MCF 10A (cell line): ENCODE measurements at places on chromosomes 2 and 18. TPM values are rescaled to one million over a fixed set of nuclear protein-coding genes. Genes with fewer than 3 reads are reported as not detected.
A peak's percentile ranks its signal among the peaks of the same experiment; 100 is the strongest.

CCDC74B gene
- total RNA-seq: 0.61 TPM in 1 of 2 replicates, not detected in the other

VWC2L gene
- not detected in 2 replicates for total RNA-seq

GNAL gene
- total RNA-seq: 1.6 and 2.3 TPM in 2 replicates

RAX gene
- not detected in 2 replicates for total RNA-seq

CDKL4 gene
- 1.1 TPM in 1 of 2 replicates, not detected in the other for total RNA-seq

SOX11 gene
- not detected in 2 replicates for total RNA-seq

CMPK2 gene
- 0.40 TPM in 1 of 2 replicates, not detected in the other for total RNA-seq

VIL1 gene
- total RNA-seq: not detected in 2 replicates

C1QL2 gene
- not detected in 2 replicates for total RNA-seq

MYOM1 gene
- 0.21 and 0.88 TPM in 2 replicates for total RNA-seq

C2orf15 gene
- 0.74 and 0.93 TPM in 2 replicates for total RNA-seq

NR4A2 gene
- 1.4 and 2.6 TPM in 2 replicates for total RNA-seq

SP5 gene
- total RNA-seq: not detected in 2 replicates

DSC3 gene
- total RNA-seq: 56.2 and 60.8 TPM in 2 replicates

DNA sequence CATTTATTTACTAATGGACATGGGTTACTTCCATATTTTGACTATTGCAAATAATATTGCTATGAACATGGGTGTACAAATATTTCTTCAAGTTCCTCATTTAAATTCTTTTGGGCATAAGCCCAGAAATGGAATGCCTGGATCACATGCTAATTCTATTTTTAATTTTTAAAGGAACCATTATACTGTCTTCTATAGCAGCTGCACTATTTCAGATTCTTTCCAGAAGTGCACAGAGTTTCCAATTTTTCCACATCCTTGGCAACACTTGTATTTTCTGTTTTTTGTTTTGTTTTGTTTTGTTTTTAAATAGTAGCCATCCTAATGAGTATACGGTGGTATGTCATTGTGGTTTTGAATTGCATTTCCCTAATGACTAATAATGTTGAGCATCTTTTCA is 8.5 kb upstream of the RALBP1 start:
- no peak for DNase-seq

GRCh38 chr2:41283079-41283775 is 764.6 kb upstream of the PKDCC start:
- DNase-seq: peak; percentile 6

DNA sequence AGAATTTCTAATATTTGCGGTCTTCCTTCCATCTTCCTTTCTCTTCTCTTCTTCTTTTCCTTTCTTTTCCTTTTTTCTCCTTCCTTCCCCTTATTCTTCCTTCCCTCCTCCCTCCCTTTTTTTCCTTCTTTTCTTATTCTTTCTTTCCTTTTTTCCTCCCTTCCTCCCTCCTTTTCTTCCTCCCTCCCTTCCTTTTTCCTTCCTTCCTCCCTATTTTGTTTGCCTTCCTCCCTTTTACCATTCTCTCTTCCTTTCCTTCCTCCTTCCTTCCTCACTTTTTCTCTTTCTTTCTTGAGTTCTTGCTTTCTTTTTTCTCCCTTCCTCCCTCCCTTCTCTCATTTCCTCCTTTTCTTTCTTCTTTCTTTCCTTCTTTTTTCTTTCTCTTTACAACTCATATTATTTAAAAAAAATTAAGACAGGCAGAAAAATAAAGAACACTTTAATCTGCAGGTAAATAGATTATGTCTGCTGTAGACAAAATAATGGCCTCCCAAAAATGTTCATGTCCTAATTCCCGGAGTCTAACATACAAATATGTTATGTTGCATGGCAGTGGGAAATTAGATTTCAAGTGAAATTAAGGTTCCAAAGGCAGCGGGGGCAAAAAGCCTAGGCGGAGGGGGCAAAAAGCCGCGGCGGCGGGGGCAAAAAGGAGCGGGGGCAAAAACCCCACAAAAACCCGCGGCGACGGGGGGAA is 152.4 kb downstream of the ANKRD30BL start:
- no peak for DNase-seq

DNA sequence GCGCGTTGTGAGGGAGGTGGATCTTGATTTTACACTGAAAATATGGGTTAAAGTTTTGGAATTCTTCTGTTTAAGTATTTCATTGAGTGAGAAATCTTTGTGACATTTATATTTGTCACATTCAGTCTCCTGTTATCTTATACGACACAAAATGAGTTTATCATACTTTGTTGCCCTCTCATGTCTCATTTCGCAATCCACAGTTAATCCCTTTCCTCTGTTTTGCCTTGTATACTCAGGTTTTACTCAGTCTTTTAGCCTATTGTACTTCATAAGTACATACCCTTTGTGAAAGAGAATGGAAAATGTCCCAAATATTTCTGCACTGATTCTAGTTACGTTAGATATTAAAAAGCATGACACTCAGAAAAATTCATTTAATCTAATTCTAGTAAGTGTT is 142.7 kb downstream of the ATP9B start:
- DNase-seq: peak; percentile 5

DNA sequence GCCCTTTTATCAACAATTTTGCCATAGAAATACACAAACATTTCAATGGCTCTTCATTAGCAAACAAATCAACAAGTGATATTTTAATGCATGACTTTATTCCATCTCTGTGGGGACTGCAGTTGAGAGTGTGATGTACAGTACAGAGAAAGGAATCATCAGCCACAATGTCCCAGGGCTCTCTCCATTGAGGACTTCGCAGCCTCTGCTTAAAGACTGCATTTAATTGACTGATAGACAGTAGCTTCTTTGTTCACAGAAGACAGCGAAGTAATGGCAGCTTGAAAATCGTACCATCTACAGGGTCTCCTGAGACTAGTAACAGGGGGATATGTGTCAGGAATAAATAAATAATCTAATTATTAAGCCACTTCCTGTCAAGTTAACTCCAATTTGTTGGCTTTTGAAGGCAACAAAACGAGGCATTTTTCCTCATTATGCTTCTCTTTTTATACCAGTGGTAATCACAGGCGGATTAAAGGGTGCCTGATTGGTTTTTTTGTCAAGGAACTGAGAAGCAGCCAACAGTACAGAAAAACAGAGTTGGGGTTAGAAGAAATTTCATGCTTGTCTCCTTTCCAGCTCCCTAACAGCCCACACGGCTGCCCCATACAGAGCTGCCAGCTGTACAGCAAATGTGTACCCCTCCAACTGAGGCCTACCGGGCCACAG is 164.3 kb downstream of the ZNF521 start:
- no peak for DNase-seq

GRCh38 chr2:62568074-62568473 is 62.1 kb upstream of the TMEM17 start:
- DNase-seq: no peak

DNA sequence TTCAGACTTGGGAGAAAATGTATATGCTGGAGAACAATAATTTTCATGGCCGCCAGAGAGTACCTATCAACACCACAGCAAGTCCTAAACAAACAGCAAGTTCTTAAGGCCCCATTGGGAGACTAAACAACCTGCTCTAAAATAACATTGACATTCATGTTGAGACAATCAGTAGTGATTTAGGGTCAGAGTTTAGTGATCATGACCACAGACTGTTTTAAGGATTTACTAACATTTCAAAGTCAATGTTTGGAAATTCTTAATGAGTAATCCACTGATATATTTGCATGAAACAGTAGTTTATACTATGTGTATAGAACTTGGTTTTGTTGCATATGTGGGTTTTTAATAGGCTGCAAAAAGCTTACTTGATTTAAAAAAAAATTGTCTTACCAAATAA is 34.7 kb downstream of the RASGRP3 start:
- no peak for DNase-seq

GRCh38 chr18:37712776-37713175 is 147.2 kb upstream of the CELF4 start:
- DNase-seq: peak; percentile 44

- DNase-seq: no peak
Observed at GRCh38 chr2:205261516-205262020, 420.7 kb upstream of the NRP2 start.

DNA sequence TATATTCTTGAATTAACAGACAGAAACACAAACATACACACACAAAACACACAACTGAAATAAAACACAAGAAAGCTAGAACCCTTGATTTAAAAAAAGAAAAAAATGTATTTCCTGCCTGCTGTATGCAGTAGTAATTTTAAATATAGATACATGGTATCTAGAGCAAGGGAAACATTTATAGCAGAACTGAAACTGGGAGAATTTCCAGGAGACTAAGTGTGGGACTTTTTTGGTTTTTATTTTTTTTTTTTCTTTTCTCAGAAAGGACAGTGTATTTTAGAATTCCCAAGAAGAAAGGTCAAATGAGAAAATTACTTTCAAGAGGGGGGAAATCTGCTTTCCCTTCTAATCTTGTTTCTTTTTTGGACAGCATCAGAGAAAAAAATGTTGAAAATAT is 558.9 kb upstream of the PKDCC start:
- DNase-seq: no peak

DNA sequence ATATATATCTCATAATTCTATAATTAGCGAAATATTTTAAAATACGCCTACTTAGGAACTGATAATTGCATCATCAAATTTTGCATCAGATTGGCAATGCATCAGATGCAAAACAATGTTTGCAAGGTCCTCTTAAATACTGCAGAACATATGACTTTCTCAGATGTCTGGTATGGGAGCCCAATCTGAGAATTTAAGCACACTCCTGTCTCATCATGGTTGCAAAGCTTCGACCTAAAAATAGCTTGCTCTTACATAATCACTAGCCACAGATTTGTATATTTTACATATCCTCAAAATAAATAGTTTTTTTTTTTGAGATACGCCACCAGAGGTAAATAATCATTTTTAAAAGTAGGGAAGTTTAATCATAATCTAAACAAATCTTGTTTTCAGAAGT is 123.2 kb downstream of the CABYR start:
- no peak for DNase-seq

DNA sequence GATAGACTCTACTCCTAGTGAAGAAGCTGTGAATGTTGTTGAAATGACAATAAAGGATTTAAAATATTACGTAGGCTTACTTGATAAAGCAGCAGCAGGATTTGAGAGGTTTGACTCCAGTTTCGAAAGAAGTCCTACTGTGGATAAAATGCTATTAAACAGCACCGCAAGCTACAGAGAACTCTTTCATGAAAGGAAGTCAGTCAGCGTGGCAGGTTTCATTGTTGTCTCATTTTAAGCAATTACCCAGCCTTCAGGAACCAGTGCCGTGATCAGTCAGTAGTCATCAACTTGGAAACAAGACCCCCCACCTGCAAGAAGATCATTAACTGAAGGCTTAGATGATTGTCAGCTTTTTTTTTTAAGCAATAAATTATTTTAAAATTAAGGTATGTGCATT is 14.0 kb downstream of the USP14 start:
- DNase-seq: no peak

GRCh38 chr2:62738981-62739936 is 33.7 kb downstream of the EHBP1 start:
- no peak for DNase-seq

DNA sequence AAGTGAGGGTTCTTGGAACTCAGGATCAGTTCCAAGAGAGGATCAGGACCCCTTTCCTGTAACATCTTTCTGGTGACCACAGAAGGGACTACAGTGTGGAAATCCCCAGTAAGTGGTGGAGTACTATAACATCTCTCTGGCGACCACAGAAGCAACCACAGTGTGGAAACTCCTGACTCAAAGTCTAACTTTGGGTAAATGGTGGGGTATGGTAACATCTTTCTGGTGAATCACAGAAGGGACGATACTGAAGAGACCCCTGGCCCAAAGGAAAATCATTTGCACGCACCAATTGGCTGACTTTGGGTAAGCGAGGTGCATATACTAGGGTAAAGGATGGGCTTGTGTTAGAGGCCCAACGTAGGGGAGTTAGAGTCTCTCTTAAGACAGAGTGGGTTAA is 56.3 kb upstream of the GULP1 start:
- no peak for DNase-seq

GRCh38 chr2:31238906-31239592 is 5.1 kb downstream of the EHD3 start:
- DNase-seq: no peak

DNA sequence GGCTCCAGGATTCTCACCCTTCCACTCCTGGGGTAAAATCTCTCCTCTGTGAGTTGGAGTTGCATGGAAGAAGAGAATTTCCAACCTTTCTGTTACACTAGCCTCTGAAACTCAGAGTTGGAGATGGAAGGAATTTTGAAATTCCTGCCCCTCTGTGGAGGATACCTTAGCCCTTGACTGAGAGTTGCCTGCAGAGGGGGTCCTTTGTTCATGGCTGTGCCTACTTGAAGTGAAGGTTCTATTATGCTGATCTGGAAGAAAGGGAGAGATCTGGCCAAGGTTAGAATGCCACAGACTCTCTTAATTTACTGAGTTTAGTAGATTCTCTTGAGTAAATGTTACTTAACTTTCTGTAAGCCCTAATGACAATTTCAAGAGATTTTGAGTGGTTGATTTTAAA is 626.6 kb upstream of the GYPC start:
- DNase-seq: no peak

DNA sequence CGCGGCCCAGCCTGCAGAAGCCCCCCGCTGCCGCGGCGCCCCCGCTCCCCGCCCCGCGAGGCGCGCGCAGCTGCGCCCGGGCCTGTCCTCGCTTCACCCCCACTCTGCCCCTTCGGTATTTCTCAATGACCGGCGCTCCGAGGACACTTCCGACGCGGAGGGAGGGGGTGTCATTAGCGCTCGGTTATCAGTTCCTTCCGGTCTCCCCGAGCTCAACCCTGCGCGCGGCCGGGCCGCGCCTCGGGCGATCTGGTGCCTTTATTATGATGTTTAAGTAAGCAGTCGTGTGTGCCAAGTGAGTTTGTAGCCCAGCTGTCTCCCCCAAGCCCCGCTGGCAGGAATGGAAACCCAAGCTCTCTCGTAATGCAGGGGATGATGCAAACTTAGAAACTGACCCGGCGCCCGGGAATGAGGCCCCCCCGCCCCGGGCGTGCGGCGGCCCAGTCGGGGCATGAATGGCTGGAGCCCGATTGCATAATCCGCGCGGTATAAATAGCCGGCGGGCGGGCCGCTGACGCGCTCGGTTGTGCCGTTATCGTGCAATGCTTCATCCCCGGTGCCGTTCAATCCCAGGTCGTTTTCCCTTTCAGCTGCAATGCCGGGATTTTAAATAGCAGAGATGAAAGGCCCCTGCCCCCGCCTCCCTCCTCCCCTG is 3.9 kb upstream of the SPRED2 start:
- peak; percentile 94 for DNase-seq

- DNase-seq: no peak
Observed at GRCh38 chr2:98478907-98479306, 34.2 kb downstream of the INPP4A start.

- no peak for DNase-seq
Observed at GRCh38 chr18:53755914-53756609, 468.4 kb downstream of the MBD2 start.

- peak; percentile 48 for DNase-seq
Observed at GRCh38 chr18:55781481-55781957, 193.5 kb upstream of the TCF4 start.
